ENCODE measurements at places on chromosomes 12 and 14. TPM values are rescaled to one million over a fixed set of nuclear protein-coding genes. Genes with fewer than 3 reads are reported as not detected.

The DACT1 gene
- total RNA-seq = 3.8 TPM

DNA sequence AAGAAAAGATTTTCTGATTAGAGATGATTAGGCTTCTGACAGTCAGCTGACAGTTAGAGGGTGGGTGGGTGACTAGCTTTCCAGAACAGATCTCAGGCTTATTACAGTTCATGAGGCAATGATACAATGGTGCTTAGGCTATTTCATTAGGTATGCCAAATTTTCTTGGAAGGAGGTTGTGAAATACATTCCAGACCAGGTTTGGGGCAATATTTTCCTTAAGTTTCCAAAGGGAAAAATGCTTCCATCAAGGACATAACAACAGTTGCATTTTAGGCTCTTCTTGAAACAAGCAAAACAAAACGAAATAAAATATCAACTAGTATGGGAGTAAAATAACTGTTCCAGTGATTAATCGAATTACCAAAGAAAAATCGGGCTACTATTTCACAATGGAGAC is 59.3 kb upstream of the CNTN1 start:
- no peak for DNase-seq

The PMCH gene
- total RNA-seq = not detected

GRCh38 chr12:62761658-62762057 is 173.3 kb downstream of the PPM1H start:
- no peak for DNase-seq

GRCh38 chr12:117091758-117092510 is 7.3 kb downstream of the TESC start:
- DNase-seq = no peak

- DNase-seq = no peak
Observed at GRCh38 chr14:53509276-53510244, 356.4 kb upstream of the DDHD1 start.

DNA sequence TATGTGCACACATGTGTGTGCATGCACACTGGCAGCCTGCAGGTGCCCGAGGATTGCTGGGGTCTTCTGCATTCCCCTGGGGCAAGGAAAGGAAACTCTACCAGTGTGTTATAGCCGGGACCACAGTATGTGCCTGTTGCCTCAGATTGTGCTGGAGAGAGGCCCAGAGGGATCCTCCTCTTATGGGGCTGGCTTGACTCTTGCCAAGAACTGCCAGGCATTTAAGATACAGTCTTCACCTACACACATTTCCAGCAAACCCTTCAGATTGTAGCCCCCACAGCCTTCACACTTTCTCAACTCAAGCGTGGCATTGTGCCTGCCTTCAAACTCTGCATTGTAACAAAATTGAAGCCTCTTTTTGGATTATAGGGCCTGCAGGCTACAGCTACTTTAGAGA is 176.7 kb upstream of the DYRK2 start:
- DNase-seq = no peak

DNA sequence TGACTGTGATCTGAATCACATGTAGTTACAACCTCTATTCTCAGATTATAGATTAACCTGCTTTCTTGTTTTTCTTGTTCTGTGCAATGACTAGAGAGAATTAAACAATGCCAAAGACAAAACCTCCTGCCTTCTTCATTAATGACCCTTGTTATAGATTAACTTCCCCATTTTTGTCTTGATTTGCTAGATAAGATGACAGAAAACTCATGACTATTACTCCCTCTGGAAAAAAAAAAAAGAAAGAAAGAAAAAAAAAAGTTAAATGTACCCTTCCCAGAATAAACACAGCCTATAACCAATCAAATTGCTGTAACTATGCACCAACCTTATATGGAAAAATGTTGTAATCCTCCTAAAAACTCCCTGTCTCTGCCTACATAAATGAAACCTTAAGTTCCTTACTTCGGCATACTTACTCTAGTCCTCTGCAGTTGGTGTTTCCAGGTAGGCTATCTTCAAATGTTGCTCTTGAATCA is 41.1 kb upstream of the PCED1B start:
- DNase-seq = no peak

DNA sequence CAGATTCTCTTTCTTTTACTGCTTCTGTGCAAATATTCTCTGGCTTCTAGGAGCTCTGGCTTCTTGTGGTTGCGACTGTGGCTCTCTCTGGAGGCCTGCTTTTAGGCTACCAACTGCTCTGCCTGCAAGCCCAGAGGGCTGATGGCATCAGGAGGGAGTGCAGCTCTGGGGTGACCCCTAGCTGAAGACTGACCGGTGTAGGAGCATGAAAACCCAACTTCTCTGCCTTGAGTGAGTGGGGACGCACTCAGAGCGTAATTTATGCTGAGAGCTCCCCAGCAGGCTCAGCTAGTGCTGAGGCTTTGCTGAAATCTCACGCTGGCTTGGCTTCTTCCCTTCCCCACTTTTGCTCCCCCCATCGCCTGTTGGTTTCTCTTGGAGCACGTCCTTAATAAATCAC is 29.9 kb upstream of the RBM19 start:
- no peak for DNase-seq

The ZNF605 gene
- total RNA-seq = 3.6 TPM

DNA sequence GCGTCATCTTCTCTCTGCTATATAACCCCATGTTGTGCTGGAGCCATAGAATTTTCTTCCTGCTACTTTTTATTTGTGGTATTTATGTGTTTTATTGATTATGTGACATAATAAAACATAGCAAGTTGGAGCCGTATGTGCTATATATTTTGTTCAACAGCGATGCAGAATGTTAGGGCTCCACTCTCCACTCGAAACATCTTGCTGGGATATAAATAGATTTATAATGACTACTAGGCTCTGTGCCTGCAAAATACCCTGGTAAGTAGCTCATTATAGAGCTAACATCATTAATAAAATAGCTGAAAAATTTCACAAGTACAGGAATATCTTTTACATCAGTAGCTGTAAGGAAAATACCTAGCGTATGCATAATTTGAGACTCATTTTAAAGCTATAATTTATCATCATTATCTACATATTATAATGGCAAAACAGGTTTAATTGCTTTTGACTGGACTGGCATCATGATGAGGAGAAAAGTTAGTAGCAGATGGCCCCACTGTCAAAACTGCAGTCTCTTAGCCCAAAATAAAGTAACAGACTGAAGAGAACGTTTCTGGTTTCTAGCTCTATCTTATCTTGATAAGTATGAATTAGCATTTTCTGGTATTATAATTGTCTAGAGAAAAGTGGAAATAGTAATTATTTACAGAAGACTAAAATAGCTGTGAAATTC is 263.0 kb downstream of the NEDD1 start:
- no peak for DNase-seq

The SMCO2 gene
- not detected for total RNA-seq

DNA sequence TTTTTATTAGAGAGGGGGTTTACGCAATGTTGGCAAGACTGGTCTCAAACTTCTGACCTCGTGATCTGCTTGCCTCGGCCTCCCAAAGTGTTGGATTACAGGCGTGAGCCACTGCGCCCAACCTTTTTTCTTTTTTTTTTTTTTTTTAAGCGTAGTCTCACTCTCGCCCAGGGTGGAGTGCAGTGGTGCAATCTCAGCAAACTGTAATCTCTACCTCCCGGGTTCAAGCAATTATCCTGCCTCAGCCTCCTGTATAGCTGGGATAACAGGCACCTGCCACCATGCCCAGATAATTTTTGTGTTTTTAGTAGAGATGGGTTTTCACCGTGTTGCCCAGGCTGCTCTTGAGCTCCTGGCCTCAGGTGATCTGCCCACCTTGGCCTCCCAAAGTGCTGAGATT is 8.8 kb upstream of the HECTD1 start:
- DNase-seq = no peak

The ANO6 gene
- total RNA-seq = 52.3 TPM

DNA sequence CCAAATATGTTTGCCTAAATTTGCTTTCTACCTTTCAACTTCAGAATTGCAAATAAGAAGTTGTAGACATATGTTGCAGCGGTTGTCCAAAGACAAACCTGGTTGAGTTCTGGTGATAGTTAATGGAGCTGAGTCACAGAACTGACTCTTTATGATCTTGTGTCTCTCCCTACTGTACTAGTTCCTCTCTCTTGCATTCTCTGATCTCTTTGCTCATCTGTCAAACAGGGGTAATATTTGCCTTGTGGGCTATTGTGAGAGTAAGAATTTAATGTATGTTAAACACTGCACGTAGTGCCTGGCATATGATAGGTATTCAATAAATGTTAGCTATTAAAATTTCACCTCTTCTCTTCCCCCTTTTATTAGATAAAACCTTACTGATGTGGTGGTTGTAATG is 283.5 kb upstream of the RGS6 start:
- DNase-seq = no peak

DNA sequence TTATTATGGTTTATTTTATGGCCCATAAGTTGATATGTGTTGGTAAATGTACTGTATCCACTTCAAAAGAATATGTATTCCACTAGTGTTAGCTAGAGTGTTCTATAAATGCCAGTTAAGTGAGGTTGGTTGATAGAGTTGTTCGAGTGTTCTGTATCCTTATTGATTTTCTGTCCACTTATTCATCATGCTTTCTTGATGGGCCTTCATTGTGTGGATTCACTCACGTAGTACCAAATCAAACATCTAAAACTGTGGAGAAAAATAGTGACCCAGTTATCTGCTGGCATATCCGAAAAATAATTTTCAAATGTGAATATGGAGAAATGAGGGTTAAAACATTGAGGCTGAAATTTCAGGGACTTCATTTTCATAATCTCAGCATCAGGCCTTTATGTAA is 230.4 kb downstream of the TRHDE start:
- DNase-seq = no peak

DNA sequence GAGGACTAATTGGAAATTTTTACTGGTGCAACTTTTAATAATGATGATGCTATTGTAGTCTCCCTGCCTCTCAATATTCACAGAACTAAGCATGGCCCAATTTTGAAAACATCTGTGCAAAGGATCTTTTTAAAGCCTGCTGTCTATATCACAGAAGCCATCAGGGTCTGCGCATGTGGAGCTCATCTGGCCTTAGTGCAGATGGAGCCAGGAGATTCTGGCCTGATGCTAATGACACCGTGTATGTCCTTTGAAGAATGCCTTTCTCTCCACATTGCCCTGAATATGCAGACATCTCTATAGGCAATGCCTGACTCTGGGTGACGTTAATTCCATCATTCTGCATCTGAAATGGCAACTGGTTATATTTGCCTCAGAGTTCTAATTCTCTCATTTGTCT is 1205.9 kb downstream of the AACS start:
- DNase-seq = no peak

- DNase-seq = no peak
Observed at GRCh38 chr14:55332654-55333570, 61.7 kb downstream of the FBXO34 start.

DNA sequence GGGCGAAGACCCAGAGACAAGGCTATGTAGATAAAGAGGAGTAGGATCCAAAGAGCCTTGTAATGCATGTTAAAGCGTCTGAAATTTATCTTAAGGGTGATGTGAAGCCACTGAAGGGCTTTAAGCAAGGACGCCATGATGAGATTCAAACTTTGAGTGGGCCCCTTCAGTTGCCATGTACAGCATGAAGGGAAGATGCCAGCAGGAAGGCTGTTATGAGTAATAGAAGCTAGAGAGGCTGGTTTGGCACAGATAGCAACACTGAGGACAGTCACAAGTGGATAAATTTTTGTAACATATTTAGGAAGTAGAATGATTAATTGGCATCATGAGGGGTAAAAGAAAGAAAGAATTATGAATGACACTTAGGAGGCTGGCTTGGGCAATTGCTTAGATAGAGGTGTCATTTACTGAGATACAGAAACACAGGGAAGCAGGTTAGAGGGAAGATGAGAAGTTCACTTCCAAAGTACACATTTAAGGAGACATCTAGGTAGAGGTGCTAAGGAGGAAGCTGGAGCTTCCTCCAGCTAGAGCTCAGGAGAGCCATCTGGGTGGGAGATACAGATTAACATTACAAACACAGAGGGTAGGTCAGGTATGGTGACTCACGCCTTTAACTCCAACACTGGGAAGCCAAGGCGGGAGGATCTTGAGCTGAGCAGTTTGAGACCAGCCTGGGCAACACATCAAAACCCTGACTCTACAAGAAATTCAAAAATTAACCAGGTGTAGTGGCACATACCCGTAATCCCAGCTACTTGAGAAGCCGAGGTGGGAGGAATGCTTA is 13.7 kb downstream of the ATG2B start:
- DNase-seq = no peak

DNA sequence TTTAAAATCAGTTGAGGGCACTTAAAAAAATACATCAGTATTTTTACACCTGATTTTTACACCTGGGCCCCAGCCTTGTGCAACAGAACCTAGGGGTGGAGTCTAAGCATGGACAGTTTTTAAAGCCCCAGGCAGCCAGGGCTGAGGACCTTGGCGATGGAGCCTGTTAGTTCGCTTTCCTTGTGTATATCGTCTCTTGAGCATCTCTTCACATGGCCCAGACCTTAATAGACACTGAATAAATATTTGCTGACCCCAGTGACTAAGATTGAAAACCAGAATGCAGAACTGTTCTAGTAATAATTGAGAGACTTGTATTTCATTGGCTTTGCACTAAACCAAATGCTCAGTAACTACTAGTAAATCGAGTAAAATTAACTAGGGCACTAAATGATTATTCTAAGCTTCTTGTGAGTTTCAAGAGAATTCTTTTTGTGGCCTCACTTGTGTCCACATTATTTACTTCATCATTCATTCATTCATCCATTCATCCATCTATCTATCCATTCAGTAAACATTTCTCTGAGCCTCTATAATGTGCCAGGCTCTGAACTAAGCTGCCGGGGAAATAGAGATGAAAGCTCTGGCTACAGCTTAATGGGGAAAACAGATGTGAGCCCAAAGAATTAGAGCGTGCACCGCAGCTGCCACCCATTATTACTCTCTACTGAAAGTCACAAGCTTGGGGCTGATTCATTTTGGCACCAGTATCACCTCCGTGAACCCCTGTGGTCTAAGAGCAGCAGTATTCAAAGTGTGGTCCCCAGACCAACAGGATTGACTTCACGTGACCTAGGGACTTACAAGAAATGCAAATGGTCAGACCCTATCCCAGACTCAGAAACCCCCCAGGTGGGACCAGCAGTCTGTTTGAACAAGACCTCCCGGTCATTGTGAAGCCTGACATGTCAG is 30.7 kb upstream of the BCL7A start:
- no peak for DNase-seq

DNA sequence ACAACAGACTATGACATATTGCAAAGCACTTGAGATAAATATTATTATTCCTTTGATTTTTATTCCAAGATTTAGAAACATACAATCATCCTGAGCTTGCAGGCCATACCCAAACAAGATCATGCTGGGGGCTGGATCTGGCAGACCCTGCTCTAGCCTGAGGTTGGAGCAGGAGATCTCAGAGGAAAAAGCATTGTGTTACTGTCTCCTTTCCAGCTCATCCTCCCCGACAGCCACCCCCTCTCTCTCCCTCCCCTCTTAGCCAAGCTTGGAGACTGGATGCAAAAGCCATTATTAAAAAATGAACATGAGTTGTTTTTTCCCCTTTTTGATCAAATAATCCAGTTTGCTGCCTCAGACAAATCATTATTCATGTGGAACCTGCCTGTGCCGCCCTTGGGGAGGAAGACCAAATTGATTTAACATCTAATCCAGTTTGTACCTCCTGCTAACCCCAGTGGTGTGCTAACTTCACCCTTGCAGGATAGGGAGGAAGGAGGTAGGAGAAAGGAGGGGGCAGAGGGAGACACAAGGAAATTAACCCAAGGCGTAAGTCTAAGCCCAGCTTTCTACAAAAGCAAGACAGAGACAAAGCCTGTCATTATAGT is 565.8 kb upstream of the TBX3 start:
- DNase-seq = no peak

Data from liver (tissue), 10 donors.